ENCODE measurements at places on chromosomes 5 and 9.

- DNase-seq: no peak
Observed at GRCh38 chr5:72191404-72191803, 84.1 kb downstream of the MAP1B start.

- peak; percentile 53 for DNase-seq
Observed at GRCh38 chr5:151739939-151740335, 18.5 kb downstream of the ATOX1 start.

- DNase-seq: no peak
Observed at GRCh38 chr5:10445352-10445751, 3.7 kb downstream of the ROPN1L start.

- no peak for DNase-seq
Observed at GRCh38 chr5:74272831-74273451, 367.6 kb downstream of the ENC1 start.

GRCh38 chr5:161442471-161442870 is 104.1 kb downstream of the GABRB2 start:
- DNase-seq: no peak

- DNase-seq: no peak
Observed at GRCh38 chr9:33306037-33306436, 15.7 kb downstream of the NFX1 start.

- no peak for DNase-seq
Observed at GRCh38 chr5:139982157-139982974, 60.7 kb downstream of the NRG2 start.

DNA sequence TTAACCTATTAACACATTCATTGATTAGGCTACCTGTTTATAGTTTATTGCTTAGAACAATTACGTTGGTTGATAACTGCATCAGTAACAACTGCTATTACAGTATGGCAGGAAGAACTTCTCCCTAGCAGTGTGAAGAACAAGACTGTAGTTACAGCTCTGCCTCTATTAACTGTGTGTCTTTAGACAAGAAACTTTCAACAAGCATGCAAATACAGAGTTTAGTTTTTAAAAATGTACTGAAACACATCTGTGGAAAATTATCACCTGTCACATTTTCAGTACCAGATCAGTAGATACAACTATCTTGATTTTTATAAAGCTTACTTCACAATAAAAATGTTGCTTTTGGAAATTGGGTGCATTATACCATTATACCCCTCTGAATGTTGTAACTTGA is 22.2 kb downstream of the ELL2 start:
- no peak for DNase-seq

- DNase-seq: no peak
Observed at GRCh38 chr5:69360442-69360841, 8.9 kb downstream of the AK6 start.

GRCh38 chr5:155480731-155481131 is 467.2 kb downstream of the KIF4B start:
- no peak for DNase-seq

- DNase-seq: peak; percentile 15
Observed at GRCh38 chr5:136364307-136364706, 1.0 kb downstream of the TRPC7 start.

- no peak for DNase-seq
Observed at GRCh38 chr9:89642789-89643188, 38.0 kb downstream of the GADD45G start.

DNA sequence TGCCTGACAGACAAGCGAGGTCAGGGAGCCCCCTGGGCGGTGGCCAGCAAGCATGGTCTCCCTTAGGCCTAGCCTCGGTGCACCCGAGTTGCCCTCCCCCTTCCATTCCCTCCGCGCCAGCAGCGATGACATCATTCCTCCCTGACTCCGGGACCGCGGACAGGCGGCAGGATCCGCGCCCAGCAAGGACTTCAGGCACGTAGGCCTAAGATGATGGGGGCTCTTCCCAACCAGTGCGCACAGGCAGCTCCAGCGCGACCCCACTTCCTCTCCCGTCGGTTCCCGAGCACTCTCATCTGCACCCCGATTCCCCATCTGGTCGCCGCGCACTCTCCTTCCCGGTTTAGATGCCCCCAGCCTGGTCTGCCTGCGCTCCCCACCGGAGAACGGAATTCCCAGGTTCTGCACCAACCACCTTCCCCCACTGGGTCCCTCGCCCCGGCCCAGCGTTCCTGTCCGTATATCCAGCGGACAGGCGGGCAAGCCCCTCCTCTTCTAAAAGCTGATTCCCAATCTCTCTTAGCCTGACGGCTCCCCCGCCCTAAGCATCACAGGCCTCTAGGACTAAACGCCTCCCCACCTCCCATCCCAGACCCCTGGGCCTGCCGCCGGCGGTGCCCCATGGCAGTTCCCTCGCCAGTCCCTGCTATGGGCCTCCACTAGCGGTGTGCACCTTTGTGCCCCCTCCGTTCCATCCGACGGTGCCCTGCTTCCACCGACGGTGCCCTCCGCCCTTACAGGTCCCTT is 931 bp downstream of the FAM219A start:
- DNase-seq: peak; percentile 62

DNA sequence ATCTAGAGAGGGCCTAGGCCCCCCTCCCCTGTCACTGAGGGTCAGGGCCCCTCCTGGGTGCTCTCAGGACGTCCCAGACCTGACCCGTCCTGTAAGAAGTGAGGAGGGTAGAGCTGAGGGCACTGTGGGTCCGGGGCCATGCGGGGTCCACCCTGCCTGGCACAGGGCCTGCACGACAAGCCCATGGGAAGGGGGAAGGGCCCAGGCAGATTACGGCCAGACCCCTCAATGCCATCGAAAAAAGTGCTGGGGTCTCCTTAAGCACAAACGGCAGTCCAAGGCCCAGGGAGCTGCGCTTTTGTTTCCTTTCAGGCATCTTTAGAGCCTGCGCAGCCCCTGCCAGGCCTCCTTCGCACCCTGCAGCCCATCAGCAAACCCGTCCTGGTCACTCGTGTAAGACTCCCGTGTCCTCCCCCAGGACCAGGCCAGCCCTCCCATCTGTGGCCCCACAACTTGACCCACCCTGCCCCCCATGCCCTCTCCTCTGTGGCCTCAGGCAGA is 4.4 kb upstream of the EXOC3 start:
- DNase-seq: no peak

DNA sequence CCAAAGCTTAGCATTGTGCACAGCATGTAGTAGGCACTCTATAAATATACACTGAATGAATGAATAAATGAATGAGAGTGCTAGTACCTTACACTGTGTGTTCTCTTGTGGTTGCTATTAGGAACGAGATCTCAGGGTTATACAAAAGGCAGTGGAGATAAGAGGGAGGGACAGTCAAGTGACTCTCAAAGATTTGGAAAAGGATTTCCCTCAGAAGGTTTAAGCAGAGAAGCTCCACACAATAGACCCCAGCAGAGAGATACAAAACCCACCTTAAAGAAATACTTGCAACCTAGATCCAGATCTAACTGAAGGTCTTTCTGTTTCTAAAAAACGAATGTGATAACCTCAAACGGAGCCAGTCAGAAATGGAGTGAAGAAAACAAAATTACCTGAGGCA is 11.8 kb upstream of the EFNA5 start:
- no peak for DNase-seq

GRCh38 chr5:124924729-124925128 is 178.3 kb upstream of the ZNF608 start:
- no peak for DNase-seq

- DNase-seq: peak; percentile 32
Observed at GRCh38 chr9:98860871-98861293, 53.4 kb downstream of the GALNT12 start.

DNA sequence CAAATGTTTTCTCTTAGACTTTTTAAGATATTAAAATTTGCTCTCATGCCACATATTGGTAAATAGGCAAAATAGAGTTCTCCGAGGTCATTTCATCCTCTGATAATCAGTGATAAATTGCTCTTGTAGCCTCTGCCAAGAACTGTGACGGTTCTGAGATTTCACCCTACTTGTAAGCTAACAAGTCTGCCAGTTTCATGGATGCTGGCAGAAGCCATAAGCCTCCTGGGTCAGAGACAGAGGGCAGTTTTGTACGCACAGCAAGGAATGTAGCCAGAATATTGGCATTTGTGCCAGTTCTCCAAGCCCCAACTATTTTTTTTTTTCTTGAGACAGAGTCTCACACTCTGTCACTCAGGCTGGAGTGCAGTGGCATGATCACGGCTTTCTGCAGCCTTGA is 945.0 kb upstream of the WWC1 start:
- DNase-seq: no peak

GRCh38 chr5:14286574-14287421 is 143.7 kb downstream of the TRIO start:
- DNase-seq: no peak

DNA sequence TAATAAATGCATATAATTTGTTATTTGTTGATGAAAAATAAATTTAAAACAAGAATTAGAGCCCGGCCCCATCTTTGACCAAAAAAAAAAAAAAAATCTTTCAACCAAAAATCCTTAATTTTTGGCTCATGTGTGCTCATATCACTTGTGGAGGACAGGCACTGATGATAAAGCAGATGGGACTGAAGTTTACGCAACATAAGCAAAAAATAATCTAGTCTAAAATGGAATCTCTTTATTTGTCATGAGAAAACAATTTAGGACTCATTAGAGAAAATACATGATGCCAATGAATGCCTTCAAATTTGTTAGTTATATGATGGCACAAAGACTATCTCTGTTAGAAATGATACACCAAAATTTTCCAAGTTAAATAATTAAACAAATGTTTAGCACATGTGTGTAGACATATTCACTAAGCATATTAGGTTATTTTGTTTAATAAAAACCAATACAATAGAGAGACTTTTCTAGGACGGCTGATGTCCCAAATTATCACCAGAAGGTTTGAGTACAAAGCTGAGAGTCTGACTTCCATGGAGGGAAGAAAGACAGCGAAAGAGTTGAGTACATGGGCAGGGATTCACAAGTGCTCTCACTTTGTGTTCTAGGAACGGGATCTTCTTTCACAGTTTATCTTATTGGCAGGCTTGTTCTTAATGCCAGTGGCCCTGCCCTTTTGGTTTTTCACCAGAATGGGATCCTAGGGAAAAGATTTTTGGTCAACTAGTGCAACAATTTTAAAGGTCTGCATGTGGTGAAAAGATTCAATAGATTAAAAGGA is 621.4 kb downstream of the RAB3C start:
- DNase-seq: no peak

- DNase-seq: no peak
Observed at GRCh38 chr5:148839960-148840359, 13.5 kb downstream of the ADRB2 start.

All from iPS-NIHi11 (cell line).